ENCODE measurements at places on chromosomes 16 and 17.

DNA sequence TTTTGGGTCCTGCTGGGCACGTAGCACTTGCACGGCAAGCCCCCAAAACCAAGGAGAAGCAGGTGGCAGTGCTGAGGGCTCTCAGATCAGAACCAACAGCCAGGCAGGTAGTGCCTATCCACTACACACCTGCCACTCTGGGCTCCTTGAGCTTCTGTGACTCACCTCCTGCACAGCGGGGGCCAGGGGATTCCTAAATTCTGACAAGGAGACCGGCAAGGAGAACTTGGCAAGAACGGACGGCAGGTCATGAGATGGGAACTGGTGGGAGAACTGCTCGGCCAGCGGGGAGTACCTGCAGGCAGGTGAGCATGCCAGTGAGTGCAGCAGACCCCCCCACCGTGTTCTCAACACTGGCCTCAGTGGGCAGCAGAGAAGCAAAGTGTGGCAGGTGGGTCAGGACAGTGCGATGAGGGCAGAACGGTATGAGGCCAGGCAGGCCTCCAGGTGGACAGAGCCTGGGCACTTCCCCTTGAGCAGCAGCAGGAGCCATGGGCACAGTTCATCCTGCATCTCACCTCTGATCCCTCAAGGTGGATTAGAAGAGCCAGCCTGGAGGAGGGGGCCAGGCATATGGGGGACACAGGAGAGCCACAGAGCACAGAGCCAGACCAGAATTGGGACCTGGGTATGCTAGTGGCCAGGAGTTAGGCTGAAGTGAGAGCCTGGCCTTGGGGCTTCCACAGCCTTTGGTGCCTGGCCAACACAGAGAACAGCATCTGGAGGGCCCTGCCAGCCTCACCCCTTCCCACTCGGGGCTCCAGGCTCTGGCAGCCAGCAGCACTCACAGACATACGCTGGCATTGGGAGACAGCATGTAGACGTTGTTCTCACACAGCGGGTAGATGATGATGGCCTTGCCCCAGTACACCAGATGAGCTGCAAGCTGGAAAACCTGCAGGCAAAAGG, 14.7 kb downstream of the MPG start:
- no peak for DNase-seq

- DNase-seq, result no peak
These were observed 6.4 kb upstream of the TOX3 start for GRCh38 chr16:52553322-52553721.

DNA sequence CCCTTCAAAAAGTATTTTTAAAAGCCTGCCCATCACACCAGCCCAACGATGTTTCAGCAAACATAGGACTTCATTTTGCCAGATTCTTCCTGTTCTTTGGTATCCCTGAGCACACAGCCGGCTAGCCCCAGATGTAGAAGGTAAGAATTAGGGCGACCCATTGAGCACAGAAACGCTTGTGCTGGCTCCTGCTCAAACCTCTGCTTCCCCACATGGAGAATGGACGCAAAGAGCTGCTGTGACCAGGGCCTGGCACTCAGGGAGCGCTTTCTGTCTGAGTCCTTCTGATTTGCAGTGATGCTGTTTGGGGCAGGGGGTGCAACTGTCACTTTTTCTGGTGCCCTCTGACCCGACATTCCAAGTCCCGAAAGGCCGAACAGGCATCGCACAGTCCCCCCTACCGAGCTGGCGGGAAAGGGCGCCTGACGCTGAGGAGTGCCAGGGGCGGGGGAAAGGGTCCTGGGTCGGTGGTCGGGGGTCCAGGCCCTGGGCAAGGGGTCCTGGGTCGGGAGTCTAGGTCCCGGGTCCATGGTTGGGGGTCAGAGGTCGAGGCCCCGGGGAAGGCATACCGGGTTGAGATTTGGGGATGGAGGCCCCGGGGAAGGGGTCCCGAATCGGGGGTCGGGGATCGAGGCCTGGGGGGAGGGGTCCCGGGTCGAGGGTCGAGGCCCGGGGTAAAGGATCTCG, 930 bp downstream of the CHMP1A start:
- DNase-seq, result no peak

DNA sequence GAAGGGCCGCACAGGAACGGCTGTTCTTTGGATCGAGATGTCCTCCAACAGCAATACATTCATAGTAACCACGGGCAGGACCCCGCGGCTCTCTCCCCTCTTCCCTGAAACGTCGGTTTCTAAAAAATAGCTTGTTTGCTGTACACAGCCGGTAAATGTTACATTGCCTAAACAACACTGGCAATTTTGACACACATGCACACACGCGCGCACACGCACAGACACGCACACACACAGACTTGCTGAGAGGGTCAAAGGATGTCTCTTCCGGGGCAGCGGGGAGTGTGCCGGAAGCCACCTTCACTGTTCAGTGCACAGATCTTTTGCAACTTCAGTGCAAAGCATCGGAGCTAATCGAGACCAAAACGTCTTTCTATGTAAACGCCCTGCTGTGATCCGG, 35.8 kb downstream of the ZDHHC7 start:
- DNase-seq, result no peak

- no peak for DNase-seq
These were observed 100.9 kb upstream of the MON1B start for GRCh38 chr16:77090062-77090461.

GRCh38 chr16:30641378-30641982, 9.3 kb upstream of the PRR14 start:
- DNase-seq, result no peak

DNA sequence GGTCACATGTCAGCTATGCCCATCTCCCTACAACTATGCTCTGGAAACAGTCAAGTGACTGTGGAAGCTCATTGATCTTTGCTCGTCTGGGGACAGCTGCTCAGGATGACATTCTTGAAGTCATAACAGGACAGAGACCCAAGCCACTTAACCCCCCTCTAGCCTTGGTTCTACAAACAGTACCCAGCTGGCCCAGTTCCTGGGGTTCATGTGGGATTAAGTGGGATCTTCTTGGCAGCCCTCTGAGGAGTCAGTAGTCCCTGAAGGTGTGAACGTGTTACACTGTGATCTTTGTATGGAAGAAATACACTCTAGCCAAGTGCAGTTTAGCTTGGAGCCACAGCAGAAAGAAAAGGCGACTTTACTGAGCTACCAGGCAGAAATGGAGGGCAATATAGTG, 25.8 kb downstream of the UBN1 start:
- no peak for DNase-seq

- DNase-seq, result no peak
These were observed 6.0 kb downstream of the TPSG1 start for GRCh38 chr16:1218930-1219611.

DNA sequence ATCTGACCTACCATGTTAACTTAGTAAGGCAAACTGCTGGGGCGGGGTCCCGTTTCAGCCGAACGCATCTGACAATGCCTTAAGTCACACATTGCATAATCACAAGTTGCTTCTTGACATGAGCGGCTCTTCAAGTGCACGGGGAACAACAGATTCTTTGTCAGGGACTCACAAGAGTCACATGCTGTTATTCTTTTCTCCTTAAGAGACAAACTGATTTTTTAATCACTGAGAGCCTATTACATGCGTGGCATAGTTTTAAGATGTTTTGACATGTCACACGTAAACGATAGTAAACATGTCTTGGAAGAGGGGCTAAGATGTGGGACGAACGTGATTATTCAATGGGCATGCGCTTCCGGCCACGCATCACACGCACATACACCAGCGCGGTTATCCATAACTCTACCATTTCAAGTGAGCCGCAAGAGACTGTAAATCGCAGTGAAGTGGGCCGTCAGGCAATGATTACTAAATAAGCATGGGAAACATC, 63.4 kb downstream of the ADCY9 start:
- DNase-seq, result no peak

DNA sequence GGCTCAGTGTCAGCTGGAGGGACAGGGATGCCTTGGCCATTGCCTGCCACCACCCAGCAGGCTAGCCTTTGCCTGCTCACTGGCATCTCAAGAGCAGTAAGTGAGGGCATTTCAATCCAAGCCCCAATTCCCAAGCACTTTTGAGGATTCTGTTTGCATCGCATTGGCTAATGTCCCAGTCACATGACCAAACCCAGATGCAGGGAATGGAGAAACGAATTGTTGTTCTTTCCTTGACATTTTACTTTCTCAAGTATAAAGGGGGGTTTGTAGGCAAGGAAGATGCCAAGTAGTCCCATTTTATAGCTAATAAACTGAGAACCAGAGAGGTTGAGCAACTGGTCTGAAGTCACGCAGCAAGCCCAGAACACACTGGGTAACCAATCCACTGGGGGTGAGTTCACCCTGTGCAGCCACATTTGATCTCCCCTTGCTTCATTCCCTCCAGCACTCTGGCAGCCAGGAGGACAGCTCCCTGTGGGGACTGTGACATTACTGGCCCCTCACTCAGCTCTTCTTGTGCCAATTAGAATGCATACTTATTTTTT, 193.8 kb upstream of the CACNG3 start:
- no peak for DNase-seq

DNA sequence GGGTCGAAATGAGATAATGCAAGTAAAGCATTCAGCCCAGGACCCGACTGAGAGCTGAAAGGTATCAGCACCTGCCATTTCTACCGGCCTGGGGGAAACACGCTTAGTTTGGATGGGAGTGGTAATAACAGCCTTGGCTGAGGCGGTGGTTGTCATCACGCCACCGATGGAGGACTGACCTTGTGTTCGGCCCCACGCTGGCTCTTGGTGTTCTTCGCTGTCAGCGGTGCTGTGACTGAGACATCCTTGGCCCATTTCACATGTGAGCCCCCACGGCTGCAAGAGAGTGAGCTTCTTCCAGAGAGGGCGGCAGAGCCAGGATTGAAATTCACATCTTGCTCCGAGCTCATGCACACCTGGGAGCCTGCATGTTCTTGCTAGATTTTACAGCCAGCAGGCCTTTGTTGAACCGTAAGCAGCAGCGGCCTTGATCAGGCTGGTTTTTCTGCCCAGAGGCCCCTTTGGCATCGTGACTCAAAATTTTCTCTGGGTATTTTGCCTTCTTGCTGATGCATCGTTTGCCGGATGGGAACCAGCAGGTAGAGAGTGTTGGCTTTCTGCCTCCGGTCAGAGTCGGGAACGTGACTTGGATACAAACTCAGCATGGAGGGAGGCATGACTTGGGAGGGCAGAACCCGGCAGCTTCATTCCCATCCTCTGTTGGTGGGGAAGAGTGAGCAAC, 341.5 kb downstream of the SNX29 start:
- DNase-seq, result no peak

- no peak for DNase-seq
These were observed 27.5 kb downstream of the ITGAE start for GRCh38 chr17:3773511-3773910.

DNA sequence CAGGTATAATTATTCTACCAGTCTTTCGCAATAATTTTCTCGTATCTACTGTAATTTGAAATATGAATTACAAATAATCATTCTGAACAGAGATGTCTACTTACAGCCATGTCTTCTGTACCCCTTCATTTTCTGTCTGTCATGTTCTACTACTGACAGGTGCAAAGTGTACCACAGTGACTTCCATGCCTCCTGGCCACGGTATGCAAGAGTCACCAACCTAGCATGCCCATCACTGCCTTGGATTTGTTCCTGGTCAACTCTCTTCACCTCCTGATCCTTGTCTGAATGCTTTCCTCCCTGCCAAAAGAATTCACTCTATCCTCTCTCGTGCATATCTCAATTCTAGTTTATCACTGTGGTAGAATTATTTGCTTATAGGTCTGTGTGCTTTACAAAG, 755.4 kb downstream of the KCNJ2 start:
- DNase-seq, result no peak

GRCh38 chr16:17302214-17302613, 168.5 kb downstream of the XYLT1 start:
- no peak for DNase-seq

DNA sequence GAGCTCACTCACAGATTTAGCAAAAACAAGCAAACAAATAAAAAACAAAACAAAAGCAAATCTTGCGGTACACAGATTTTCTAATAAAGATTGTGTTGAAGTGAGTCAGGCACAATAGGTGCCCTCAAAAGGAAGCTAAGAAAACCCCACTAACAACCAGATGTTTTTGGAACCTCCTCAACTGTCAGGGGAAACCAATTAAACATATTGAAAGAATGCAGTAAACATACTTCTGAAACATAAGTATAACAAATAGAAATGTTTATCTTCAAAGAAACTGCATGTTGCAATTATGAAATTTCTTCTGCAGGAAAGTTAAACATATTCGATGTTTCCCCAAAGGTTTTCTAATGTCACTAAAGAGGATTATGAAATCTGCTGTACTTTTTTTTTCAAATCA, 110.5 kb upstream of the CORO6 start:
- DNase-seq, result no peak

DNA sequence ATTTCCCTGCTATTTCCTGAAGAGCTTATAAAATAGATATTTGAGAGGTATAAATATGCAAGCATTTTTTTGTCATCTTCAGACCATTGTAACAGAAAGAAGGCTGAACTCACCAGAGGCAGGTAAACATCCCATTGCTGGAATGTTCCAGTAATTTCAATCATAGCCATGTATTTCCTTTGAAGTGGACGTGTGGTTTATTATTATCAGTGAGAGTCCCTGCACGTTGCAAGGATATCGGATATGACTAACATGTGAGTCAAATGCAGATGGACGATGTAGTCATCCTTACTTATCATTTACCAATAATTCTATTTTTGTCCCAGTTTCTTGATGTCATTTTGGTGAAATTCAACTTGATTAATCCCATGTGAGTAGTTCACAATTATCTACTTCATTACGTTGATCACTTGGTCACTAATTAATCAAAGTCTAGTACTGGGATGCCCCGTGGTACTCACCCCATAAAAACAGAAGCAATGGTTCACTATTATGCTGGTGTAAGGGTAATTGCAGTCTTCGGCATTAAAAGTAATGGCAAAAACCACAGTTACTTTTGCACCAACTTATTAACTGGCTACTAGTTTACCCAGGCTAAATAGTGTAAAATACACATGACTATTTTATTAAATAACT, 89.5 kb downstream of the VAT1L start:
- DNase-seq, result no peak

DNA sequence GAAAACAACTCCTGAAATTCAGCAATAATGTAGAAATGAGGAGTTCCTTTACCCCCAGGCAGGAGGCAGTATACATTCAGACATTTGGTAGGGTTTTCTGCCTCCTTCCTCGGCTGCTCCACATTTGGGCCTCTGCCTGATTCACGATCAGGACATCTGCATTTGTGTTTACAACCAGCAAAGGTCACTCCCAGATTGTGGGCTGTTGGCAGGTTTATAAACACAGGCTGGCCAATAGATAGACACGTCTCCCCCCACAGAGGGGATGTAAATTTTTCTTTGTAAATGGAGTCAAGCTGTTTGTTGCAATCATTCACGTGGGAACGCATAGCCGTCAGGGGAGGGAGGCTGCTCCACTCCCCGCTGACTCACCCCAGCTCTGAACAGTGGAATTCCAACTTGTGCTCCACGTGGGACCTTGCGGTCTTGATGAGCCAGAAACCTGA, 252.1 kb upstream of the N4BP1 start:
- no peak for DNase-seq

GRCh38 chr17:82884970-82885353, 45.1 kb upstream of the ZNF750 start:
- DNase-seq, result peak; percentile 66

DNA sequence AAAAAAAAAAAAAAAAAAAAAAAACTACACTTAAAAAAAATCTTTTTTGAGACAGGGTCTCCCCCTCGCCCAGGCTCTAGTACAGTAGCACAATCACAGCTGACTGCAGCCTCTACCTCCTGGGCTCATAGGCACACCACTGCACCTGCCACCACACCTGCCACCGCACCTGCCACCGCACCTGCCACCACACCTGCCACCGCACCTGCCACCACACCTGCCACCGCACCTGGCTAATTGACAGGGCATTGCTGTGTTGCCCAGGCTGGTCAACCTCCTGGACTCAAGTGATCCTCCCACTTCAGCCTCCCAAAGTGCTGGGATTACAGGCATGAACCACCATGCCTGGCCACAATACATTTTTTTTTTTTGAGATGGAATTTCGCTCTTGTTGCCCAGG, 17.6 kb upstream of the WDR45B start:
- no peak for DNase-seq
